ENCODE measurements at places on chromosomes 4 and X.

- no peak for DNase-seq
These were observed at the start of gene SSX5 for GRCh38 chrX:48196745-48197201. SSX5 (minus strand) TSS chrX:48196795; CDS start chrX:48195358, 1,437 bp downstream.

DNA sequence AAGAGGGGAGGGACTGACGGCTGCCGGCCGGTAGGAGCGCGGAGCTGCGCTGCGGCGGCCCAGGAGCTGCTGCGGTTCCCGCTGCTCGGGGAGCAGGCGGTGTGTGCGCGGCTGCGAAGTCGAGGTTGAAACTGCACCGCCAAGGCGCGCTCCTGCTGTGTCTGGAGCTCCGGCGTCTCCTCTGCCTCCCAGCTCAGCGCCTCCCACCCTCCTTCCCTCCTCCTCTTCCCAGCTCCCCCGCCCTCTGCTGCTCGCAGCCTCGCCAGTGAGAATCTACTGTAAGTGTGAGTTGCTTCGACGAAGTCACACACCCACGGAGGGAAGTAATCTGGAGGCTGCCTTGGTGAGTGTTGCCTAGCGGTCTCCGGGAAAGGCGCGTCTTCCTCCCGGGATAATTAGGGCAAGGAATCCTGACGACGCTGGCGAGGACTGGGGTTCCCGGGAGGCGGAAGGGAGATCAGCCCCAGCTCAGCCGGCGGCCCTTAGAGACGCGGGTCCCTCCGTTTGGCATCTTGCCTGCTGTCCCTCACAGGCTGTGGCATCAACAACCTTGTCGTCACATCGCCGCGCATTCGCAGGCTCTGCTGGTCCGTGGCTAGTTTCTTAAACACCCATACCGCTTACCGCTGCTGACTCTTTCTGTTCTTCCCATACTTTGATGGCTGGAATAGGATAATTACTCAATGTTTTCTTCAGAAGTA, at the start of gene EPHA5:
Gene EPHA5 (minus strand): TSS at position 159 of the 701 bp plus-strand sequence. CDS start 747 bp downstream, outside the sequence.
- DNase-seq, result peak; percentile 60

- no peak for DNase-seq
These were observed 59.5 kb upstream of the TADA2B start for GRCh38 chr4:6983544-6984142.

- DNase-seq, result no peak
These were observed 95.7 kb downstream of the SPANXN4 start for GRCh38 chrX:143121477-143121876.

DNA sequence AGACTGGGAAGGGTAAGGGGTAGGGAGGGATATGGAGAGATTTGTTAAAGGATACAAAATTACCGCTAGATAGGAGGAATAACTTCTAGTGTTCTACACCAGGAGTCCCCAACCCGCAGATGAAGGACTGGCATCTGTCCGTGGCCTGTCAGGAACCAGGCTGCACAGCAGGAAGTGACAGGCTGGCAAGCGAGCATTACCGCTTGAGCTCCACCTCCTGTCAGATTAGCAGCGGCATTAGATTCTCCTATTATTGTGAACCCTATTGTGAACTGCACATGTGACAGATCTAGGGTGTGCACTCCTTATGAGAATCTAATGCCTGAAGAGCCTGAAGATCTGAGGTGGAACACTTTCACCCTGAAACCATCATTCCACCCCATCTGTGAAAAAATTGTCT, 27.9 kb upstream of the BBS7 start:
- DNase-seq, result no peak

GRCh38 chr4:26873391-26874026, 12.9 kb downstream of the STIM2 start:
- no peak for DNase-seq

DNA sequence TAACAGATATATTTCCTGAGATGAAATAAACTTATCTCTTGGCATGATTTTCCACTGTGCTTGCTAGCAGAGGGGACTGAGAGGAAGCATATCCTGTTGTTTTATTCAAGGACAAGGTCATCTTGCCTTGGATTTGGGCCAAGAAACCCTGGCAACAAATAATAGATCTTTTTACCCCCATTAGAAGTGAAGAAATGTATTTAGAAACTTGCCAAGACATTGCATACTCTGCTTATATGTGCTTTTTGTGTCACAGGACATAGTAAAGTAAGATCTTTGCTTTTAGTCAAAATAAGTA, 170.2 kb downstream of the RAPGEF2 start:
- no peak for DNase-seq

- no peak for DNase-seq
These were observed 215.8 kb upstream of the RASGEF1B start for GRCh38 chr4:81687471-81687870.

DNA sequence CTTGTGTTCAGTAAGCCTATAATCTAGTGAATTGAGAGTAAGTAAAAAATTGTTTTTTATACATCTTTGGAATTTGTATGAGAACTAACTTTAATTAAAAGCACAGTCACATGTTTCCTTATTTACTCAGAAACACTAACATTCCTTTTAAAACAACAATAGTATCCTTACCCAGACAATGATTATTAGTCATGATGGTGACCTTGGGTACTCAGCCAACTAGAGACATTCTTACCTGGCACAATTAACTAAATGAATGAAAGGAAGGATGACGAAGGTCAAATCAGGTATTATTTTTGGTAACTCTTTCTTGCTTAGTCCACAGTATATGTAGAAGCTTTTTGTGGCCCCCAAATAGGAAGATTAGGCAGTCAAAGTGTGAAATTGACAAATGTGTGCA, 901.0 kb downstream of the FAT4 start:
- no peak for DNase-seq

DNA sequence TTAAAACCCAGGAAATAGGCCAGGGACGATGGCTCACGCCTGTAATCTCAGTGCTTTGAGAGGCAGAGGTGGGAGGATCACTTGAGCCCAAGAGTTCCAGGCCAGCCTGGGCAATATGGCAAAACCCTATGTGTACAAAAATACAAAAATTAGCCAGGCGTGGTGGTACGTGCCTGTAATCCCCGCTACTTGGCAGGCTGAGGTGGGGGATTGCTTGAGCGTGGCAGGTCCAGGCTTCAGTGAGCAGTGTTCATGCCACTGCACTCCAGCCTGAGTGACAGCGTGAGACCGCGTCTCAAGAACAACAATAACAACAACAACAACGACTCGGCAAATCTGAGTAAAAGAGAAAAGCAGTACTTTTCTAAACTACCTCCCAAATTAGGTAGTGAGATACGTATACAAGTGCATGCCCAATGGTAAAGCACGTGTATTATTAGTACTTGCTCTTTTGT, 13.0 kb upstream of the NDUFC1 start:
- no peak for DNase-seq

DNA sequence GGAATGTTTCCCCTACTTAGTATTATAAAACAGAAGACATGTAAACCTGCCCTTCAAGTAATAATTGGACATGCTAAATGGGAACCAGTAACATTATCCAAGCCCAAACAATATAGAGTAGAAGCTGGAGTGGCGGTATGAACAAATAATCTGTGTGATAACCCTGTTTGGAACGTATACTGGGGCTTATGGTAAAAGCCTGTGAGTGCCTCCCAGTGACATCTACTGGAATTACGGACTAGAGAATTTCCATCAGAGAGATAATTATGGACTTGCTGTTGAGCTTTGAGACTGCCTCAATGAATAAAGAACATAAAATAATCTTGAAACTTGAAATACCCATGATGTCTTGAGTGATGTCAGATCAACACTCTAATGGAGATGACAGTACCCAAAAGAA, 406.3 kb upstream of the GRIA3 start:
- no peak for DNase-seq

GRCh38 chr4:185019456-185020292, 1.4 kb downstream of the HELT start:
- no peak for DNase-seq

DNA sequence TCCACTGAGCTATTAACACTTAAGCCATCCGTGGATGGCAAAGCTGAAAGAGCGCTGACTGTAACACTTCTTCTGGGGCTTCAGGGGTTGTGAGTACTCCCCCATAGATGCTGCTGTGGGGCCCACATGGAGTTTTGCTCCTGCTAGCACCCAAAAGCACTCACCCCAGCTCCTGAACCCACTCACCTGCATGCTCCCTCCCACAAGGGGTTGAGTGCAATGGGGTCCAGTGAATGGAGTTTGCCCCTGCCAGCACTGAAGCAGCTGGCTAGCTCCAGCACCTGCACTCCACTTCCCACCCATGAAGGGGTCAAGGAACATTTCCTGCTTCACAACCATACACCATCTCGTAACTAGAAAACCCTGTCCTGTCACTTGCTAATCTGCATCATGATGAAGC, 78.9 kb downstream of the IL21 start:
- no peak for DNase-seq

- no peak for DNase-seq
These were observed 8.6 kb upstream of the PDHA1 start for GRCh38 chrX:19334945-19335626.

- no peak for DNase-seq
These were observed 32.4 kb downstream of the LRBA start for GRCh38 chr4:150982557-150983233.

- DNase-seq, result no peak
These were observed 29.1 kb upstream of the MAGEA8 start for GRCh38 chrX:149851864-149852263.

- DNase-seq, result no peak
These were observed 6.9 kb downstream of the CCNB3 start for GRCh38 chrX:50211510-50211909.

DNA sequence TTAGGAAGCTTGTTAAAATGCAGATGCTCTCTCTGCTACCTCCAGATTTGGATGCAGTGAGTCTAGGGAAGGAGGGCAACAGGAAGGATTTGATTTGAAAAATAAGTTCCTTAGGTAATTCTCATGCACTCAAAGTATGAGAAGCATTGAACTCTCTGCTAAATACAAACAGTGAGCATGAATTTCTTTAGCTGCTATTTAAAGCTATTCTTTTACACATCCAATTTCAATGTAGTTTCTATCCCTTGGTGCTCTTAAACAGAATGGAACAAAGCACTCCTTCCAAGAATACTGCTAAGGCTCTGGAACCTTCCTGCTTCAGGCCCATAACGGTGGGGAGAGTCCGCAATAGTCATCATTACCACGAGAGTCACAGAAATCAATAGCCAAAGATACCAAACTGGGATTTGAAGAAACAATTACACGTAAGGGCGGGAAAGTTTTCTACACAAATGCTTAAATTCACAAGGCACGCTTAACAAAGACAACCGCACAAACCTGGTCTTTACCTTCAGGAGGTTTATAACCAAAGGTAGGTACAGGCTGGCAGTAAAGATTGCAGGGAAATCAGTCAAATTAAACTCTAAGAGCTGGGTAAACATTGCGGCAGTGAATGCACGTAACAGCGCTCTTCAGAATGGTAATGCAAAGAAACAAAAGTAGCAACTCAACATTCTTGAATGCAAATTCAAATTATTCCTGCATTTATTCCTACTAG, 123.2 kb upstream of the NAP1L5 start:
- no peak for DNase-seq

- DNase-seq, result no peak
These were observed 5.3 kb upstream of the GPR82 start for GRCh38 chrX:41718481-41719235.

DNA sequence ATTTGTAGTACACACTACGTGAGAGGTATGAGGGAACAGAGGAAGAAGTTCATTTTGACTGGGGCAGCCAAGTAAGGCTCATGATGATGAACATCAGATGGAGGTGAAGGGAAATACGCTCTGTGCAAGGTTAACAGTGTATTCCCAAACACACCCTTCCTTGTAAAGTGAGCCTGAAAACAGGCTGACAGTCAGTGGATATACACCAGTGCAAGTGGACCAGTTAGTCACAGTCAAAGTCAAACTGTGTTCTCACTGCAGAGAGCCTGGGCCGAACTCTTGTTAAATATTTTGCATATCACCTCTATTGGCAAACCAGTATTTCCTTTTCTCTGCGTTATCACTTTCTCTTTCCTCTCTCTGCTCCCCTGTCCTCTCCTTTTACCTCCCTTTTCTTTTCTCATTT, 23.4 kb upstream of the RHOH start:
- DNase-seq, result no peak

- DNase-seq, result no peak
These were observed 239.4 kb upstream of the CTSO start for GRCh38 chr4:156193106-156193505.

- no peak for DNase-seq
These were observed 206.3 kb upstream of the ANXA3 start for GRCh38 chr4:78345237-78345636.

DNA sequence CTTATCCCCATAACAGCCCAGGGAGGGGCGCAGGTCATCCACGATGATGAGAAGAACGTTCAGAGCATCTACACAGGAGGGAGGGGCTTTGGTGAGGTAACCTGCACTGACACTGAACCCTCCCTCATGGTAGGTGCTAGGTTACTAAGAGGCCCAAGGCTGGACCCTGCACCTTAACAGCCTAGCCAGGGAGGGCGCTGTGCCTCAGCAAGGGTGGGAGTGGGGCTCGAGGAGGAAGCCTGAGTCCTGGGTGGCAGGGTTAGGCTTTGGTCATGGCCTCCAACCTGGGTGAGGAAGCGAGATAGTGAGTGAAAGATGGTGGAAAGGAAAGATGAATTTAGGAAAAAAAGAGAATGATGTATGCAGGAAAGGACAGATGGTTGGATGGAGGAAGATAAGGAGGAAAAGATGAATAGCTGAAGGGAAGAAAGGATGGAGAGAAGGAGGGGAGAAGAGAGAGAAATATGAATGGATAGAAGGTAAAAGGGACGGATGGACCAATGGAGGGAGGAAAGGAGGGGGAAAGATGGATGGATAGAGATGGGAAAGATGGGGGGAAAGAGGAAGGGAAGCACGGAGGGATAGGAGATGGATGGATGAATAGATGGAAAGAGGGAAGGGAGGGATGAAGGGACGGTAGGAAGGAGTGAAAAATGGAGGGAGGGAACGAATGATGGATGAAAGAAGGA, 736 bp downstream of the IDS start:
- DNase-seq, result no peak

DNA sequence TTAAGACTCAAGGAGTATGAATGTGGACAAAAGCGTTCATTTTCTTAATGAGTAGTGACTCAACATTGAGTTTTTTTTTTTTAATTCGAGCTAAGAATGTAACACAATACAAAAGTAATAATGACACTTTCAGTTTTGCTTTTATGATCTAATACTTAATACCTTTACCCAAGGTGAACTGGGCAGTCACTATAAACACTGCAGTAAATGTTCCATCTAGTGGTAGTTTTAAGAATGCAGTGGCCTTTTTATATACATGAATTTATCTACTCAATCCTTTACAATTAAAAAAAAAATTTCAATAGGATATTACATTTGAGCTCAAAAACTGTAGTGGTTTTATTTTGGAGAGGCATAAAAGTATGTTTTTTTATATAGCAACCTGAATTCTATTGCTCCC, 33.9 kb downstream of the PDK3 start:
- no peak for DNase-seq

DNA sequence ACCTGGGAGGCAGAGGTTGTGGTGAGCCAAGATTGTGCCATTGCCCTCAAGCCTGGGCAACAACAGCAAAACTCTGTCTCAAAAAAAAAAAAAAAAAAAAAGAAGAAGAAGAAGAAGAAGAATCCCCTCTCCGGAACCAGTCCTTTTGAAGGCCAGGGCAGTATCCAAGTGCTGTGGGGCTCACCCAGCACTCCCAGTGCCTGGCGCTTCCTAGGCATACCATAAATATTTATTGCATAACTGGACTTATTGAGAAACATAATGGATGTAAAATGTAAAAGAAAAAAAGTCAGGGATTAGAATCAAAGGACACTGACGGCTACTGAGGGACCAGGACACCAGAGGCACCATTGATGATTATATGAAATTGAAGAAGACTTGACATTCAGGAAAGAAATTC, 162.1 kb upstream of the KIT start:
- DNase-seq, result no peak

GRCh38 chr4:186149872-186150271, 41.5 kb upstream of the CYP4V2 start:
- DNase-seq, result no peak
